IMR-90 (cell line): ENCODE measurements at places on chromosomes 3 and 15. TPM values are rescaled to one million over a fixed set of nuclear protein-coding genes. Genes with fewer than 3 reads are reported as not detected.

Gene ADAMTS9
- 0.46 and 0.55 TPM in 2 replicates for polyA plus RNA-seq

Gene GRM7
- polyA plus RNA-seq = not detected in 2 replicates

Gene DGKG
- polyA plus RNA-seq = 1.2 and 1.8 TPM in 2 replicates

Gene GRM2
- polyA plus RNA-seq = 0.14 and 0.19 TPM in 2 replicates

Gene NUP210
- polyA plus RNA-seq = 0.03 and 0.04 TPM in 2 replicates

Gene PCOLCE2
- 0.50 and 0.67 TPM in 2 replicates for polyA plus RNA-seq

Gene OSBPL10
- 8.0 and 10.1 TPM in 2 replicates for polyA plus RNA-seq

Gene SEMA6D
- 12.6 and 13.1 TPM in 2 replicates for polyA plus RNA-seq

Gene SLC15A2
- polyA plus RNA-seq = 0.07 and 0.31 TPM in 2 replicates

Gene B3GALNT1
- 5.5 and 5.6 TPM in 2 replicates for polyA plus RNA-seq

DNA sequence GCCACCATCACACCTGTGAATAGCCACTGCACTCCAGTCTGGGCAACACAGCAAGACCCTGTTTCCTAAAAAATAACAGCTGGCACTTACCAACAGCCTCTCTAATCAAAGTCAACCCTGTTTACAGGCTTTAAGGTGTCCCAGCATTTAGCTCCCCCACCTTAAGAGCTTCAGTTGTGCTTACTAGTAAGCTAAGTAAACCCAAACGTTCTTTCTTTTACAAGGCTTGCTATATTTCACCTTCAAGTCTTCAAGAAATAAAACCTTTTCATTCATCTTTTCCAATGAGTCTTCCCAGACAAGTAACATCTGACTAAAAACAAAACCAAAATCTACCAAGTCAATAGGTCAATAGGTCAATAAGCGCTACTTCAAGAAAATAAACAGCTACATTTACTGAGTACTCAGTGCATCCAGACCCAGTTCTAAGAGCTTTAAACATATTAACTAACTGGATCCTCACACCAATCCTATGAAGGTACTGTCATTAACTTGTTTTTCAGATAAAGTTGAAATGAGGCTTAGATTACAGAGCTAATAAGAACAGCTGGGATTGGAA is 62.4 kb downstream of the PBRM1 start:
- no peak for DNase-seq

GRCh38 chr15:89089316-89090230 is 1.3 kb downstream of the ABHD2 start:
- no peak for DNase-seq

GRCh38 chr3:19105826-19106225 is 42.5 kb upstream of the KCNH8 start:
- DNase-seq = no peak

- DNase-seq = no peak
These were observed 84.1 kb downstream of the ZNF609 start for GRCh38 chr15:64544450-64544849.

DNA sequence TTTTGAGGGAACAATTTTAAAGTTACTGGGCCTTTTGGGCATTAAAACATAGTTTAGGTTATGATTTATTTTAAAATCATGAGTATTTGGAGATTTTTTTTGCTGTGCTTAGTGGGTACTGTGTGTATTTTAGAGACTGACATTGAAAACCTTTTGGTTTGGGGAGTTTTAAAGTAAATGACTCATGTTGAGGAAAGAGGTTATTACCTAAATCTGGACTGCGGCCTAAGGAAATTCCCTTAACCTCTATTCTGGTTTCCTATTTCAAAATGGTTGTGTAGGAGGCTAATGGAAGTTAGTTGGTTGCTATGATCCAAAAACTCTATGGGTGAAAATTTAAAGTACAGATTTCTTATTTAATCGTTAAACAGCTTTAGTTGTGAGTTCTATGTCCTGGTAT is 57.3 kb upstream of the DPH6 start:
- DNase-seq = peak; percentile 88

DNA sequence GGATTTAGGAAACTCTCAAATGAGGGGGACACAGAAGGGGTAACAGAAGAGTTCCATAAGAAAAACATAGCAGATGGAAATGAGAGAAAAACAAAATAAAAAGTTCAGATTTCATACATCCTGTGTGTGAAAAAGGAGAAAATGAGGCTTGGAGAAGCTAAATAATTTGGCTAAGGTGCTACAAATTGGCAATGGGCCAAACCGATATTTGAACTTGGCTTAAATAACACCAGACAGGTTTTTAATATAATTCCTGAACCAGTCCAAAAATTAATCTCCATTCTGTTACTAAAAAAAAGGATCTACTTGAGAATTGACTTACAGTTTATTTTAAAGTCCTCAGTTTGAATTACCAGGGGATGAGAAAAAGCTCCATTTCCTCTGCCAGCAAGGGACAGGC is 342.9 kb upstream of the DPH6 start:
- no peak for DNase-seq

- DNase-seq = peak; percentile 30
These were observed 15.0 kb downstream of the DCBLD2 start for GRCh38 chr3:98886525-98886924.

DNA sequence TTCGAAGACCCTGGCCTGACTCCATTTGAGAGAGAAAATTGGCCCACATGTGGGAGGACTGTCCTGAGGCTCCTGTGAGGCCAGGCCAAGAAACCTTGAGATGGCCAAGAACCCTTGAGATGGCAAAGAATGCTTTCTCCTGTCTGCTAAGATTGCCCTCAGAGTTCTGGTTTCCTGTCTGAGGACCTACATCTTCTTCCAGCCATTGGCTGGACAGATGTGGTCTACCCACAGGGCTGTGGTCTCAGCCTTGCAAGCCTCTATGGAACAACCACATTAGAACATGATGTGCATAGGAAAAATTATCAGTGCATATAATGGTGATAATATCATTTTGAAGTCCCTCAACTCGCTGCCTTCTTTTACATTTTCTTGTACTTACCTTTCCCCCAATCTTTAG is 10.8 kb upstream of the RASA2 start:
- no peak for DNase-seq

DNA sequence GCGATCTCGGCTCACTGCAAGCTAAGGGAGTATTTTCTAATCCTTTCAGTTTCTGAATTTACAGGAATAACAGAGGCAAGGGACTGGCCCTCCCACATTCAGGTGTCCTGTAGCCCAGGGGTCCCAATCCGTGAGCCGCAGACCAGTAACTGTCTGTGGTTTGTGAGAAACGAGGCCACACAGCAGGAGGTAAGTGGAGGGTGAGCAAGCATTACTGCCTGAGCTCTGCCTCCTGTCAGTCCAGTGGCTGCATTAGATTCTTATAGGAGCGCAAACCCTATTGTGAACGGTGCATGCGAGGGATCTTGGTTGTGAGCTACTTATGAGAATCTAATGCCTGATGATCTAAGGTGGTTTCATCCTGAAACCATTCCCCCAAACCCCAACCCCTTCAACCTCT is 5.0 kb upstream of the IL17RC start:
- no peak for DNase-seq

DNA sequence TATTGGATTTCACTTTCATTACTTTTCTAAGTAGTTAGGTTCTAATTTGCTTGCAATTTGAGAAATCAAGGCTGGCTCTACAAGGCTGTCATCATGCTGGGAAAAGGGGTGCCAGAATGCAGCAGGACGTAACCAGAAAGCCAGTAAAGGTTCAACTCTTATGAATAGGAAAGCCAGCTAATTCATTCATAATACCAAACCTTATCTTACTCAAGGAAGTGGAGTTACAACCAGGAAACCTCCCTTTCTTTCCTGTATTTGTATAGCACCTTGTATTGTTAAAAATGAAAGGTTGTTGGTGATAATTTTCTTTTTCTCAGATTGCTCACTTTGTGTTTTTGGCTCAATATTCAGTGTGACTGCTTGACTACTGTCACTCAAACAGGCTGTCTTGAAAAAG is 109.4 kb downstream of the FILIP1L start:
- DNase-seq = no peak
